ENCODE measurements at places on chromosomes 7 and 10. TPM values are rescaled to one million over a fixed set of nuclear protein-coding genes. Genes with fewer than 3 reads are reported as not detected.

GRCh38 chr7:64114791-64115190, 69.6 kb downstream of the ZNF727 start:
- DNase-seq: no peak
- H3K27ac ChIP-seq: no peak overlapping the region
- no peak overlapping the region for H3K4me3 ChIP-seq
- H3K36me3 ChIP-seq: no peaks in the 10 kb centered on the region
- no peaks in the 10 kb centered on the region for H3K4me1 ChIP-seq

DNA sequence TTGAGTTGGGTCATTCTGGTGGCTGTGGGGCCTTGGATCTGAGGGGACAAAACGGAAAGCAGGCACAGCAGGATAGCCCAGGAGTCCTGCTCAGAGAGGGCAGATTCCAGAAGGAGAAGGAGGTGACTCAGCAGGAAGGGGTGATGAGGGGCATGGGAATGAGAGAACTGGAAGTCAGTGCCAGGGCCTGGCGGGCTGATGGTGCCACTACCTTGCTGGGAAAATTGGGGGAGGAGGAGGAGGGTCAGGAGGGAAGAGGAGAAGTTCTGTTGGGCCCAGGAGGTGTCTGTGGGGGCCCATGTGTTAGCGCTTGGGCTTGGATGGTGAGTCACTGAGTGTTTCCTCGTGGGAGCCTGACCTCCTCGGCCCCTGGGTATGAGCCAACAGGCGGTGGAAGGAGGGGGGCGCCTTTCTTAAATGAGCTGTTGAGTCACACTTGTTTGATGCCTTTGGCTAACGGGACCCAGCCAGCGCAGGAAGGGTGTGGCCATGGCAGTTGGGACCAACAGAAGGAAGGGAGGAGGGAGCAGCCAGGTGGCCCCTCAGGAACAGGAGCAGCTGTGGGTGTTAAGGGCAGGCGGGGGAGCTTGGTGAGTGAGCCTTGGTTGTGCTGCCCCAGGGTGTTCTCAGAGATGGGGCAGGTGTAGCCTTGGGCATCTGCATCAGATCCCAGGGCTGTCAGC, 130.0 kb upstream of the BTBD16 start:
- H3K4me3 ChIP-seq: no peak overlapping the region
- H3K4me1 ChIP-seq: peaks cover 37% of the 10 kb centered on the region
- H3K27me3 ChIP-seq: no peaks in the 10 kb centered on the region
- H3K36me3 ChIP-seq: peaks cover 7% of the 10 kb centered on the region
- peak; percentile 91 for DNase-seq
- peak overlapping the region; percentile 57 for H3K27ac ChIP-seq

GRCh38 chr7:116271161-116271913, 61.0 kb downstream of the TES start:
- DNase-seq: no peak
- no peak overlapping the region for H3K4me3 ChIP-seq
- no peaks in the 10 kb centered on the region for H3K36me3 ChIP-seq
- H3K27ac ChIP-seq: peak overlapping the region; percentile 64

- no peak for DNase-seq
- H3K27me3 ChIP-seq: no peaks in the 10 kb centered on the region
- peaks cover 3% of the 10 kb centered on the region for H3K4me1 ChIP-seq
- no peak overlapping the region for H3K4me3 ChIP-seq
These were observed 3.4 kb downstream of the GFRA1 start for GRCh38 chr10:116269619-116270018.

DNA sequence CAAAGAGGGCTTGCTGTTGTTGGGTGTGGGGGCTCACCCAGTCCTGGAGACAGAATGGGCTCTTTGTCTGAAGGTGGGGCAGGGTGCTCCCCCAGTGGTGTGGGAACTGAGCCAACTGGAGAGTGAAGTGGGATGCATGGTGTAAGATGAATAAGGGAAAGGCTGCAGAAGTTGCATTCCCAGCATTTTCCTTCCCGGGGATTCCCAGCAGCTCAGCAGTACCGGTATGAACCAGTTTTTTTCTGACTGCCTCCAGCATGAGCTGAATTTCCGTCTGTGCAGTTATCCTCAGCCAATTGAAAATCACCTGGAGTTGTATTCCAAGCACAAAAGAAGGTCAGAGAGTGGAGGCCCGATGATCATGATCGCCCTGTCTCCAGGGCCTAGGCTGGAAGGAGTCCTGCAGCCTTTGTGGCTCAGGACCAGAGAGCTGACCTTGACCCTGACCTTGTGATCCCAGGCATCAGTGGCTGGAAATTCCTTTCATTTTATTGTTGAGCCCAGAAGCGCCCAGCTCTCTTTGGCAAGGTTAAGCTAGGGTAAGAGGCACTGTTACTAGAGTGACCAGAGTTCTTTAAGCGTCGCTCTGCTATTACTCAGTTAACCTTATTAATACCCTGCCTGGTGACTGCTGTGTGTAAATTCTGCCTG, 33.4 kb downstream of the OGDH start:
- peaks cover 42% of the 10 kb centered on the region for H3K4me1 ChIP-seq
- H3K36me3 ChIP-seq: no peaks in the 10 kb centered on the region
- H3K27me3 ChIP-seq: no peaks in the 10 kb centered on the region
- H3K4me3 ChIP-seq: peak overlapping the region; percentile 23
- peak overlapping the region; percentile 81 for H3K27ac ChIP-seq

GRCh38 chr7:103336761-103337160, 7.8 kb downstream of the DNAJC2 start:
- no peaks in the 10 kb centered on the region for H3K27me3 ChIP-seq
- DNase-seq: no peak
- no peak overlapping the region for H3K4me3 ChIP-seq
- no peaks in the 10 kb centered on the region for H3K4me1 ChIP-seq
- H3K27ac ChIP-seq: no peak overlapping the region
- peaks cover 81% of the 10 kb centered on the region for H3K36me3 ChIP-seq

- H3K4me3 ChIP-seq: no peak overlapping the region
- no peak for DNase-seq
- H3K27me3 ChIP-seq: no peaks in the 10 kb centered on the region
- no peak overlapping the region for H3K27ac ChIP-seq
- no peaks in the 10 kb centered on the region for H3K4me1 ChIP-seq
- H3K36me3 ChIP-seq: 0 out of 2 replicates have a peak, but pooled peaks cover 2% of the 10 kb centered on the region
These were observed 11.0 kb upstream of the SH2D4B start for GRCh38 chr10:80526742-80527141.

- no peak overlapping the region for H3K4me3 ChIP-seq
- H3K27me3 ChIP-seq: no peaks in the 10 kb centered on the region
- H3K36me3 ChIP-seq: no peaks in the 10 kb centered on the region
- no peaks in the 10 kb centered on the region for H3K4me1 ChIP-seq
These were observed 23.8 kb downstream of the CHST15 start for GRCh38 chr10:124069341-124070264.

- H3K4me1 ChIP-seq: no peaks in the 10 kb centered on the region
- no peak for DNase-seq
- H3K4me3 ChIP-seq: no peak overlapping the region
- no peak overlapping the region for H3K27ac ChIP-seq
- no peaks in the 10 kb centered on the region for H3K36me3 ChIP-seq
These were observed 38.8 kb downstream of the RPS24 start for GRCh38 chr10:78072504-78072903.

- H3K27ac ChIP-seq: no peak overlapping the region
- no peak overlapping the region for H3K4me3 ChIP-seq
- no peaks in the 10 kb centered on the region for H3K36me3 ChIP-seq
These were observed 81.0 kb upstream of the GNA12 start for GRCh38 chr7:2924866-2925840.

DNA sequence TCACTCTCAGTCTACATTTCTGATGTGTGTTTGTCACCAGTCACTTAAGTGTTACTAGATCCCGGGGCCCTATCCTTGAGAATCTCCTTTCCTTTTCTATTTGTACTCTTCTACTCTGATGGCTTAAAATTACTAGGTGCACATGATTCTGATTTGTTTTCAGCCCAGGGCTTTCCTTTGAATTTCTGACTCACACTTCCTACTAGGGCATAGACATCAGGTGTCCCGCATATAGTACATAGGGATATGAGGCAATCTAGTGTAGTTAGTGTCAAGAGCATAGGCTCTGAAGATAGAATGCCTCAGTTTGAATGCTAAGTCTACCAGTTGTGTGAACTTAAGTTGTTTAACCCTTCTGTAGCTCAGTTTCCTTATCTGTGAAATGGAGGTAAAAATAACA, 49.4 kb upstream of the LRRN3 start:
- no peaks in the 10 kb centered on the region for H3K36me3 ChIP-seq
- H3K27me3 ChIP-seq: no peaks in the 10 kb centered on the region
- H3K4me3 ChIP-seq: no peak overlapping the region
- no peak overlapping the region for H3K27ac ChIP-seq

DNA sequence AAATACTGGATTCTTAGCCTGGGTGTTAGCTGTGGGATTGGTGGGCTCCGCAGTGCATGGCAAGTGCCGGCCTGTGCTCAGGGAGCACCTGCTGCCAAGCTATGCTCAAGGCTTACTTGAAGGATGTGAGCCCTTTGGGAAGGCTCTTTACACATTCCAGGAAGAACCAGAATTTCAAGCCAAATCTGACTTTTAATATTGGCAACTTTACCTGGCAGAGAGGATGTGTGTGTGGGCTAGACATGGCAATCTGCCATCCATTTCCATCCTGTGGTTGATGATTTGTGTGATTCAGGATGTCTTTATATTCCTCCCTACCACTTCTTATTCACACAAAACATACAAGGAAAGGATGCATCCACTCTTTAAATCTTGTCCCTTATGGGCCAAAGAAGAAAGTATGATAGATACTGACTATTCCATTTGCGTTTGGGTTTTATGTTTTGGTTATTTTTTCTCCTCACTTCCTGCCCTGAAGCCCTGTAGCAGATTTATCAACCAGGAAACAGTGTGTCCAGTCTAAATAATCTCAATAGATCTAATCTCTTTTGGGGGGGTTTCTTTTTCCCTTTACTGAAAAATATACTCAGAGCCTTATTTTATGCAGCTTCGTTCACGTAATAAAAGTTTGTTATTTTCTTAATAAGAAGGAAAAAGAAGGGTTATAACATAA, 247.1 kb downstream of the COBL start:
- no peaks in the 10 kb centered on the region for H3K4me1 ChIP-seq
- H3K4me3 ChIP-seq: no peak overlapping the region
- H3K36me3 ChIP-seq: no peaks in the 10 kb centered on the region
- no peak for DNase-seq
- no peaks in the 10 kb centered on the region for H3K27me3 ChIP-seq
- no peak overlapping the region for H3K27ac ChIP-seq

- no peak overlapping the region for H3K4me3 ChIP-seq
- no peaks in the 10 kb centered on the region for H3K27me3 ChIP-seq
- H3K36me3 ChIP-seq: no peaks in the 10 kb centered on the region
- H3K27ac ChIP-seq: no peak overlapping the region
- H3K4me1 ChIP-seq: peaks cover 3% of the 10 kb centered on the region
These were observed 32.1 kb upstream of the NANOS1 start for GRCh38 chr10:118997379-118997778.

DNA sequence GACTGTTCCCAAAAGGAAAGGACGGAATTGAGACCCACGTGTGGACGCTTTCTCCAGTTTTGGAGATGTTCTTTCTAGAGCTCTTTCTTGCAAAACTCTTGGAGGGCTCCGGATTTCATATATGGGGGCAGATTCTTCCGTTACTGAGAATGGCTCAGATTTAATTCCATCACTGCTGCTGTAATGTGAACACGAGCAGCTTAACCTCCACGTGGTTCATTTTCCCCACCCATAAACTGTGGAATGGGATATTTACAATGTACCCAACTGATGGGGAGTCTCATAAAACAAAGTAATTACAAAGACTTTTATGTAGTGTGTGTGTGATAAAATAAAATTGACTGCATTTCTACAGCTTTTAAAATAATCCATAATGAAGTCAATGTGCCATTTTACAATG, 15.1 kb upstream of the MSRB2 start:
- DNase-seq: no peak
- no peaks in the 10 kb centered on the region for H3K27me3 ChIP-seq
- peak overlapping the region; percentile 6 for H3K27ac ChIP-seq
- H3K4me1 ChIP-seq: peaks cover 25% of the 10 kb centered on the region
- H3K4me3 ChIP-seq: peak overlapping the region; percentile 31

- DNase-seq: peak; percentile 54
- no peak overlapping the region for H3K27ac ChIP-seq
- H3K4me1 ChIP-seq: no peaks in the 10 kb centered on the region
- 0 out of 2 replicates have a peak, but pooled peaks cover 3% of the 10 kb centered on the region for H3K27me3 ChIP-seq
These were observed 41.5 kb upstream of the SLC39A12 start for GRCh38 chr10:17910125-17910789.

DNA sequence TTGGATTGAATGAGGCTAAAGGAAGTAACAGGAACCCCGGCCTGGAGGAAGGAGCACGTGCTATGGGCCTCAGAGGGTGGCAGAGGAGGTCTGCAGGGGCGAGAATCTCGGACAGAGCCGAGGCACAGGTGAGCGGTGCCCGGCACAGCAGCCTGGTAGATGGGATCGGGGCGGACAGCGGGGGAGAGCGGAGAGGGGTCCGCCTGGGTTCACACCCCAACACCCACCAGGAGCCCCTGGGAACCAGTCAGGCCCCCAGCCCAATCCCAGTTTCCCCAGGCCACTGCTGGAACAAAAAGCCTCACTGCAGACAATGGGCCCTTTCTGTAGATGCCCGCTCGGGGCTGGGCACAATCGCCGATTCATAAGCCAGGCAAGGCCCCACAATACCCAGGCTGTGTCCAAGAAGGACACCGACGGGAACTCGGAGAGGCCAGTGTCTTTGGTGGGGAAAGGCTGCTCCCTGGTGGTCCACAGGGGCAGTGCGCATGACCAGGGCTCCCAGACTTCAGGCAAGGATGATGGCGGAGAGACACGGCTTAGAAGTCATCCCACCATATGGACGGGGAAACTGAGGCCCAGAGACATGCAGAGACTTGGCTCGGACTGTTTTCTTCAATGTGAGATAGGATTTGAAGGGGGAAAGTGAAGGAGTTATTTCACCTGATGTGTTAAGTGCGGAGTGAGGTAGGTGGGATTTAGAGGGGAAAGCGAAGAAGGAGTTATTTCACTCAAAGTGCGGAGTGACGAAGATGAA, 106.9 kb upstream of the GPR26 start:
- H3K27me3 ChIP-seq: 0 out of 2 replicates have a peak, but pooled peaks cover 3% of the 10 kb centered on the region
- H3K27ac ChIP-seq: no peak overlapping the region
- no peak overlapping the region for H3K4me3 ChIP-seq
- H3K4me1 ChIP-seq: no peaks in the 10 kb centered on the region
- H3K36me3 ChIP-seq: no peaks in the 10 kb centered on the region

Gene VWDE
- not detected for total RNA-seq

Gene ZNF425
- total RNA-seq: 0.89 TPM

Gene LRGUK
- total RNA-seq: 0.04 TPM

Gene PSMC2
- total RNA-seq: 208 TPM

Gene CCZ1
- 68.5 TPM for total RNA-seq

Gene NPFFR1
- total RNA-seq: not detected

Gene MMD2
- not detected for total RNA-seq

Gene OR2A1
- not detected for total RNA-seq

Gene BBS9
- 9.1 TPM for total RNA-seq

Gene ADCYAP1R1
- not detected for total RNA-seq
